ENCODE measurements at places on chromosomes 7 and 10. TPM values are rescaled to one million over a fixed set of nuclear protein-coding genes. Genes with fewer than 3 reads are reported as not detected.

GRCh38 chr7:77537136-77537777 is at the start of gene PTPN12:
PTPN12 (plus strand) TSS chr7:77537295; CDS start chr7:77537547, 252 bp downstream.
- peaks cover 17% of the 10 kb centered on the region for H3K4me1 ChIP-seq
- H3K36me3 ChIP-seq = peaks cover 41% of the 10 kb centered on the region
- peak; percentile 16 for DNase-seq

GRCh38 chr10:27911539-27911938 is 87.3 kb downstream of the ODAD2 start:
- H3K4me3 ChIP-seq = no peak overlapping the region
- DNase-seq = no peak
- no peaks in the 10 kb centered on the region for H3K4me1 ChIP-seq
- no peaks in the 10 kb centered on the region for H3K27me3 ChIP-seq

DNA sequence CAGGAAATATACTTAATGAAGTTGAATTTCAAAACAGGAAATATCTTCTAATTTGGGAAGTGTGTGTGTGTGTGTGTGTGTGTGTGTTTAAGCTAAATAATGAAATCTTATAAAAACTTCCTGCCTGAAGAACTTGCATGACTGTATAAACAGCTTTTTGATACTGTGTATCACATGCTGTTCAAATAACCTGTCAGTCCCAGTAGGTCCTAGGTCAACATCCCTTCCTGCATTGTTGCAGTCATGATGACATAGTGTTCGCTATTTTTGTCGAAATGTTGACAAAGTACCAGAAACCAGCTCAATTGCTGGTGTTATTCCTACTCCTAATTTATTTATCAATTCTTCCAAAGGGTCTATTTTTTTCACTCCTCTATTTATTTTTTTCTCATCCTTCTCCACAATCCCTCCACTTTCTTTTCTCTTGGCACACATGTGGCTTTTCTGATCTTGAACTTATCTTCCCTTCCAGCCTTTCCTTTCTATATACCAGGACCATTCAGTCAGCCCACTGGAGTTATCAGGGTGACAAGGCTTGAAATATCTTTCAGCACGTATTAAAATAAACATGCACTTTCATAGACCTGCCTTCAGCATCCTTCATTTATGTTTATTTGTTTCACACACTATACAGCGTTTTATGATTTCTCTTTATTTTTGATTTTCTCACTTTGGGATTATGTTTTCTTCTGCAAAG is 115.8 kb downstream of the PLXDC2 start:
- no peaks in the 10 kb centered on the region for H3K4me1 ChIP-seq
- no peak for DNase-seq
- H3K4me3 ChIP-seq = no peak overlapping the region
- no peaks in the 10 kb centered on the region for H3K27me3 ChIP-seq

Gene STEAP1B
- 2.6 TPM for total RNA-seq

- no peak for DNase-seq
- no peak overlapping the region for H3K4me3 ChIP-seq
- no peak overlapping the region for H3K27ac ChIP-seq
- H3K36me3 ChIP-seq = no peaks in the 10 kb centered on the region
These were observed 155.1 kb upstream of the NPVF start for GRCh38 chr7:25383402-25383801.

Gene CPA2
- total RNA-seq = not detected

DNA sequence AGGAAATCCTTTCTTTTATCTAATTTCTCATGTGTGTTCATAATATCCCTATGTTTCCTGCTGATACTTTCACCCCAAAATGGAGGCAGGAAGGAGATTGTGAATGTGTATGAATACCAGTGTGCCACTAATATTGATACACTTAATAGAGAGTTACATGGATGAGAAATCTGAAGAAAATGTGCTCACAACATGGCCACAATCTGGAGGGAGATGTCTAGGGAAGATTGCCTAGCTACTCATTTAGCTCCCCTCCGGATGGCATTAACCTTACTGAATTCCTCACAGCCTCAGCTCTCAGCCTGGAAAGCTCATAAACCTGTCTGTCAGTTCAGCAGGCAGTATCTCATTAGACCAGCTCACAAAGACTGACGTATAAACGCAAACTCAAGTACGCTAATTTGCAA is 23.4 kb upstream of the DMTF1 start:
- no peak overlapping the region for H3K4me3 ChIP-seq
- H3K27ac ChIP-seq = no peak overlapping the region
- H3K27me3 ChIP-seq = no peaks in the 10 kb centered on the region
- DNase-seq = no peak
- H3K4me1 ChIP-seq = no peaks in the 10 kb centered on the region

DNA sequence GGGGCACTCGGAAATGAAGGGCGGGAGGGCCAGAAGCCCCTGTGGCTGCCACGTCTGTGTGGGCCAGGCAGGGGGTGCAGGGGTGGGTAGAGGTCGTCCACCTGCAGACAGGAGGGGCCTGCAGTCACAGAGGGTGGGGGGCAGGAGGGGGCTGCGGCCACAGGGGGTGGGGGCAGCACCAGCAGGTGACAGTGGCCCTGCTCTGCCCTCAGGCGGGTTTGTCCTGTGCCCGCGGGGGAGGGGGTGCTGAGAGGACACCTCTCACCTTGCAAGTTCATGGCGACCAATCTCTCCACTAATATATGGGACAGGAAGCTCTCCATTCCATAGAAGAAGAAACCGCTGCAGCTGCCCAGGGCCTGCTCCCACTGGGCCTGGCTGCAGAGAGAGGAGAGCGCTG is 26.6 kb upstream of the NKX6-2 start:
- no peak for DNase-seq
- H3K4me1 ChIP-seq = no peaks in the 10 kb centered on the region
- no peak overlapping the region for H3K4me3 ChIP-seq
- H3K36me3 ChIP-seq = no peaks in the 10 kb centered on the region
